ENCODE measurements at places on chromosomes 12 and 14. TPM values are rescaled to one million over a fixed set of nuclear protein-coding genes. Genes with fewer than 3 reads are reported as not detected.

GRCh38 chr12:111156304-111156703 lies 212.6 kb downstream of the PHETA1 start:
- DNase-seq: no peak

Gene NOVA1
- total RNA-seq: 0.39 TPM

DNA sequence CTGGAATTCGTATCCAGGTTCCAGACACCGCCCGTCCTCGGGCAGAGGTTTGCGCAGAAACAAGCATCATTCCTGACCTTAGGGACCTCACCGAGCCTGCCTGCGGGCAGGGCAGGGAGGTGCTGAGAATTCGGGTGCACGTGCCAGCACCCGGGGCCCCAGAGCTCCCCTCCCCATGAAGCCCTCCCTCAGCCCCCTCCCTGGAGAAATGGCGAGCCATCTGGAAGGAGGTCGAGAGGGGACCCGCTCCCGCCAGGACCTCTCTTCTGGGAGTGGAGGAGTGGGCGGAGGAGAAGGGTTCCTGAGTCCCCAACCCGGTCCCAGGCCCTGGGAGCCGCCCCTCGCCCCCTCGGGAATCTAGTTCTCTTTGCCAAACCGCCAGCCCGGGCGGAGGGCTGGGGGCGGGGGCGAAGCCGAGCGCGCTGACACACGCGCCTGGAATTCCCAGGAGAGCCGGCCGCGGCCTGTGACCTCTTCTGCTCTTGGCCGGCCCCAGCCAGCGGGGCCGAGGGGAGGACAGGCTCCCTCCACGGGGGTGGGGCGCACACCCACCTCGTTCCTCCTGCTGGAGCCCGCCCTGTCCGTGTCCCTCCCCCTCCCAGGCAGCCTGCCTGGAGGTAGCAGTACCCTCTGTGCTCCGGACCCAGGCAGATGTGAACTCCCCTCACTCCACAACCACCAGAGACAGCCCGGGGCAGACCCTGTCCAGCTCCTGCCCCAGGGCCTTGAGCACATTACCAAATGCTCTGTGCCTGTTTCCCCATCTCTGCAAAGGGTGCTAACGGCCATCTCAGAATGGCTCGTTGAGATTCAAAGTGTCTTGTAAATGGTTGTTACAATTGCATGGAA lies 23.0 kb upstream of the GPR132 start:
- DNase-seq: peak; percentile 40

Gene ATP23
- 16.8 TPM for total RNA-seq

GRCh38 chr14:91330096-91330696 lies 85.7 kb upstream of the GPR68 start:
- no peak for DNase-seq

- no peak for DNase-seq
These were observed 378.8 kb upstream of the FAR2 start for GRCh38 chr12:28770322-28770721.

DNA sequence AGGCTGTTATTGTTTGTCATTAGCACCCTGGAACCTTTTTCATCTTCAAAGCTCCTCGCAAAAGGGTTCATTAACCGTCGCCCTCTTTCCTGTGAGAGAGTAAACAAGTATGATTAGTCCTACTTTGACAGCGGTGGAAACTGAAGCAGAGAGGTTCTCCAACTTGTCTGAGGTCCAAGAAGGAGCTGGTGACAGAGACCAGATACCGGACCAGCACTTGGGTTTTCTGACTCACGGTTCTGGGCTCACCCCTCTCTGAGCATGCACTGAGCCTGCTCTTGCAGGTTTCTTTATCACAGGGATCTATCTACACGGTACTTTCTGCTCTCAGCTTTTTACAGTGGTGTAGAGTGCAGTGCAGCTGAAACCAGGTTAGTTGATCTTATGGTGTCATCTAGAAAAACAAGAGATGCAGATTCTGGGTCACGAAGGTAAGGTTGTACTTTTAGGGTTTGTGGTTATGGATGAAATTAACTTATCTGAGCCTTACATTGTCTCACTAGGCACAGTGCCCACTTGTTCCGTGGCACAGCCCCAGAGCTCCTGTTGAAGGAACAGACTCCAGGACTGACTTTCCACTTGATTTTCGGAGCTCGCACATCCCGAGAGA lies 62.1 kb downstream of the PPP2R5C start:
- DNase-seq: peak; percentile 58

DNA sequence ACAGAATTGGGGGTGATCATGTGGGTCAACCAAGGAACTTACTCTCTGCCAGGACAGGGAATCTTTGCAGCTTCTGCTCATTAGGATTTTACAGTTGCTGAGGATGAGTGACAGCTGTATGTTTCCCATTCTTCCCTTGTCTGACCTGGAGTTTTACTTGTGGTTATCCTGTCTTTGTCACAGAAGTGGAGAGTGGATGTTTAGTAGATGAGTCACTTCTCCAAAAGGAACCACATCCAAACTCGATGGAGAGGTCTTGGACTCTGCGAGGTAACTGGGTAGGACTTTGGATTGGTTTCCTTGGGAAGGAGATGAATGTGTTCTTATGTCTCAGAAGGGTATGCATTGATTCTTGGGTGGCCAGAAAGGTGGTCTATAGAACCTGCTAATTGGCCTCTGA lies 53.8 kb upstream of the USP44 start:
- DNase-seq: no peak

- no peak for DNase-seq
These were observed 44.6 kb downstream of the LLPH start for GRCh38 chr12:66085998-66086397.

Gene ARHGEF40
- total RNA-seq: 0.28 TPM

GRCh38 chr14:30883508-30884294 lies 9.3 kb downstream of the COCH start:
- DNase-seq: no peak

- no peak for DNase-seq
These were observed 9.1 kb downstream of the VWF start for GRCh38 chr12:6115389-6115788.

- DNase-seq: no peak
These were observed 197.7 kb upstream of the SLC16A7 start for GRCh38 chr12:59398164-59398563.

DNA sequence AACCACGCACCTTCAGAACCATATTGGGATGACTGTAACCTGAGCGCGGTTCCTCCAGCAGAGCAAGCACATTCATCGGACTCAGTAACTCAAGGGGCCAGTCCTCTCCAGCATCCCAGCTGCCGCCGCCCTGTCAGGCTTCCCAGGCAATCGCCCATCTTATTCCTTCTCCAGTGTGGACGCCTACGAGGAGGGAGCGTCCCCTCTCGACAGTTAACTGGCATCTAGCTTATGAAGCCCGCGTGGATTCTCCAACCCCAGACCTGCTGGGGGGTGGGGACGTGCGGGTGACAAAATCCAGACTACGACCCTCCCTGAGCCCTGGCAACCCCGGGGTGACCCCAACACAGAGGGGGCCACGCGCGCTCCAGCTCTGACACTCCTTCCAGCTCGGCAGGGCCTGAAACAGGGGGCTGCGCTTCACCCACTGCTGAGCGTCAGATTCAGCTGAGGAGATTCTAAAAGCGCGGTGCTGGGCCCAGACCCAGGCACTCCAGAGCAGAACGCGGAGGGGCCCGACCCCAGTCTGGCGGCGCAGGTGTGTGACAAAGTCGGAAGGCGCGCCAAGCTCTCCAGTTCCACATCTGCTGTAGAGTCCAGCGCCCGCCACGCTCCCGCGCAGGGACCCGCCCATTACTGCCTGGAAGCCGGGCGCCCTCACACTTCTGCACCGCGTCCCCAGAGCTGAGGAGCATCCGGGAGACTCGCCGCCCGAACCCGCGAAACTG lies 43.9 kb upstream of the ESR2 start:
- DNase-seq: peak; percentile 84

GRCh38 chr12:19006626-19007137 lies 122.9 kb upstream of the PLEKHA5 start:
- DNase-seq: no peak

DNA sequence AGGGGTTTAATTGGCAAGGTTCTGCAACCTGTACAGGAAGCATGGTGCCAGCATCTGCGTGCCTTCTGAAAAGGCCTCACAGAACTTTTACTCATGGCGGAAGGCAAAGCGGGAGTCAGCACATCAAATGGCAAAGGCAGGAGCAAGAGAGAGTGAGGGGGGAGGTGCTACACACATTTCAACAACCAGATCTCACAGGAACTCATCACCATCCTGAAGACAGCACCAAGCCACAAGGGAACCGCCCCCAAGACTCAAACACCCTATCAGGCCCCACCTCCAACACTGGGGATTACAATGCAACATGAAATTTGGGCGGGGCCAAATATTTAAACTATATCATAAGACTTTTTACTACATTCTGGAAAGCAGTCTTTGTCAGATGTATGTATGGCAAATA lies 38.0 kb upstream of the FKBP4 start:
- no peak for DNase-seq

GRCh38 chr12:92928421-92928961 lies 604 bp downstream of the EEA1 start:
- DNase-seq: no peak

Gene RPS6KL1
- total RNA-seq: 3.9 TPM

- DNase-seq: no peak
These were observed 143.7 kb downstream of the ASCL4 start for GRCh38 chr12:107917912-107918800.

GRCh38 chr14:22929961-22930364 lies 787 bp upstream of the PRMT5 start:
- DNase-seq: no peak

Gene IPO4
- 33.0 TPM for total RNA-seq

DNA sequence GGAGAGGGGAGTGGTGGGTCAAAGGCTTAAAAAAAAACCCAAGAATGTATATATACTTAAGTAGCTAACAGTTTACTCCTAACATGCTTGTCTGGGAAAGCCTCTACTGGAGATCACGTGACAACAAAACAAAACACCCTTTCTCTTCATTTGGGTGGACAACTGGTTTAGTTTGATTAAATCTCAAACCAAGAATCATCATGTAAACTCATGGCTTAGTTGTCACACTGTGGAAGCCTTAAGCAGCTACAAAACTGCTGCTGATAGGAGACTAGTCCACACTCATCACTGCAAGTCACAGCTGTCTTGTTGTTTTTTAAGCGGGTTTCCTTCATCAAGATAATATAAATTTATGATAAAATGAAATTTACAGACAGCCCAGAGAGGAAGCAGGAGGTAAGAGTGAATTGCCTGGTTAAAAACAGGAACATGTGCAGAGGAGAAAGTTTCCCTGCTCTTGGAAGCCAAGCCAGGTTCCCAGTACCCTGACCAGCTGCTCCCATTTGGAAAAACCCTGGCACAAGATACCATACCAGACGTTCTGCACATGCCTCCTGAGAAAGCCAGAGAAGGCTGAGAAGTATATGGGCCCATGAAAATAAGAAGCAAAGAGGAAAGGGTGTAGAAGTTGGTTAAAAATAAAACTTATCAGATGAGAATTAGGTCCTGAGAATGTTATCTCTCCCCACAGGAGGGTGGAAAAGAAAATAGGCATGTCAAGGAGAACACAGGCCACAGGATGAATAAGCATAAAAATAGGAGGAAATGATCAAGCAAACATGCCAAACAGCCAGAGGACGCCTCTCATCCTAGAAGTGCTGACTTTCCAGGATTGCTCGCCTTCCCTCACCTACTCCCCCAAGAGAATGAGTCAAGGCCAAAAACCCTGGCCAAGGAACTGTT lies 34.0 kb downstream of the EGLN3 start:
- DNase-seq: no peak

Gene FOXA1
- total RNA-seq: not detected

Gene IAPP
- not detected for total RNA-seq

Gene CMA1
- total RNA-seq: 0.33 TPM
